ENCODE measurements at places on chromosomes 5 and 9.

GRCh38 chr5:32916648-32917047 is 205.5 kb downstream of the NPR3 start:
- no peak for DNase-seq

DNA sequence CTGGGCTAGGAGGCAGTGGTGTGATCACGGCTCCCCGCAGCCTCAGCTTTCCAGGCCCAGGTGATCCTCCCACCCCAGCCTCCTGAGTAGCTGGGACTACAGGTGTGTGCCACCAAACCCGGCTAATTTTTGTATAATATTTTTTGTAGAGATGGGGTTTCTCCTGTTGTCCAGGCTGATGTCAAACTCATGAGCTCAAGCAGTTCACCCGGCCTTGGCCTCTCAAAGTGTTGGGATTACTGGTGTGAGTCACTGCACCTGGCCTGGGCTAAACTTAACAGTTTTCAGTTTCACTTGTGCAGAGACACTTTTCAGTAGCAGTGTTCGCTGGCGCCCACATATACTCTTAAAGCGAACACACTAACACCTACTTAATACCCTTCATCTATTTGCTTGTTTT is 205.6 kb upstream of the ZNF608 start:
- no peak for DNase-seq

GRCh38 chr5:108345541-108346171 is 36.2 kb downstream of the FBXL17 start:
- no peak for DNase-seq

DNA sequence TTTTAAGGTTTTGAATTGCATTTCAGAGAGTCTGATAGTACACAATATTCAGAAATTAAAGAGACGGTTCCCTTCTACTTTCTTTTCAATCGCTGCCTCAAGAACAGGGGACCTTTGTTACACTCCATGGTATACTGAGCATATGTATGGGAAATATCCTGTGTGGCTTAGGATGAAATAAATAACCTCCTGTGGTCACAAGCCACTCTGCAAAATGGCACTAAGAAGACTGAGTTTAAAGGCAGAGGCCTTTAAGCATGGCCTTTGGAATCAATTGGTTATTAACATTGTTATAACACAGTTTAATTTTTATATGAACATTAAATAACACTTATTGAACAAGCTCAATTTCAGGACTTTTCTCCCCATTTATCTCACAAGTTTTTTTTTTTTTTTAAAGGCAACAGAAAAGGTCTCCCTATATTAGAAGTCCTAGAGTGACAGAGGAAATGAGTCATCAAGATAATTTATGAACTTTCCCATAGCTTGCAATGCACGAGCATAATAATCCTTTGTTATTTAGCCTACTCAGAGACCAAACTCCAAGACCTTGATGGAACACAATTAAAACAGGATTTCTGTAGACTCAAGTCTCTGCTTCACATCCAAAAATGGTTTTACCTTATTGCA is 341.9 kb downstream of the TMEM167A start:
- DNase-seq, result no peak

DNA sequence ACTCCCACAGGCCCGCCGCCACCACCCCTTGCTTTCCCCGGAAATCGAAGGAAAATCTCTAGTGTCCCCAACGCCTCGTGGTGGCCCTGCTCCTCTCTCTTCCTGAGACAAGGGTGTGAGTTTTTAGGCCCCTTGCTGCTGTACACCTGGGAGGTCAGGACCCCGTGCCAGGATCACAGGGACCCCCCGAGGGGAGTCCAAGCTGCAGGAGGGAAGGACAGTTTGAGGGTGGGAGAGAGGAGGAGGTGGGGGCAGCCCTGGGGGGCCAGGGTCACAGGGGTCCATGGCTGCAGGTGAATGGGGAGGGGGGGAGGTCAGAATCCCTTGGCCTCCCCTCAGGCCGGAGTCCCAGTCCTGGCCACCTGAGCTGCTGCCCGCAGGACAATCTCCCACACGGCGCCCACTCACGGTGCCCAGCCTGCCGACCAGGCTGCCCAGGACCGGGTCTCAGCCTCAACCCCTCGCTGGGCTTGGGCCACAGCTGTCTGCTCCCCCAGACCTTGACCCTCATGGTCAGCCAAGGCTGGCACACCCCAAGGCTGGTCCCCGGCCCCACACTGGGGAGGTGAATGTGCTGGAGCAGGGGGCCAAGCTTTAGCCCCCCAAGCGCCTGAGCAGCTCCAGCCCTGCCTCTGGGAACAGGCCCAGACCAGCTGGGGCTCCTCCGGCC is 19.9 kb downstream of the TPPP start:
- DNase-seq, result no peak

DNA sequence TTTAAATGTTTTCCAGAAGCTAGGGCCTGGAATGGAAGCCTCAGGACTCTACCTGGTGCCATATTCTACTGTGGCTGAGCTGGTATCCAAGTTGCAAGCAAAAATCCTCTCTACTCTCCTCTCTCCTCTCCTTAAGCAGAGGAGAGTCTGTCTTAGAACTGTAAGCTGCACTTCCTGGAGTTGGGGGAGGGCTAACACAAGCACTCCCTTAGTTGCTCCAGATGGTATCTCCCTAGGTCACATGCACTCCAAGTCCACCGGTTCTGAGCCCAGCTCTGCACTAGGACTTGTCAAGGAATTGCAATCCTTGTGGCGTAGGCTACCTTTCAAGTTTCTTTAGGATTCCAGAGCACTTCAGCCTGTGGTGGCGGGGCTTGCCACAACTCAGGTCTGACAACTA is 513.9 kb upstream of the RGMB start:
- DNase-seq, result no peak

- DNase-seq, result no peak
Measured at GRCh38 chr5:6849316-6850105, 136.3 kb downstream of the TENT4A start.

DNA sequence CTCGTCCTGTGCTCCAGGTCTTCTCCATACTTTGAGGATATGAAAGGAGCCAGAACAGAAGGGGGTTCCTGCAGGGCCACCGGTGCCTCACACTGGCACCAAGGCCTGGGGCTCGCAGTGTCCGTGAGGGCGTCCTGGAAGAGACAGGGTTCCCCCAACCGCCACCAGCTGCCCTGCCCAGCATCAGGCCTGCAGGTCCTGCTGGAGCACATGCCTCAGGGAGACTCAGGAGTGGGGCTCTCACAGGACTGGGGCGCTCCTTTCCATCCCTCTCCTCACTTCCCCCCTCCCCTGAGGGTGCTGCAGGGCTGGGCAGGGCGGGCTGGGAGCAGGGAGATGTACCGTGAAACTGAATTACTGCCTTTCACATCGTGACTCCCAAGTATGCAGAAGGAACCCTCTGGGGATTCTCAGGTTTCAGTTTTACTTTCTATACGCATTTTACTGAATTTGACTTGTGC is 31.7 kb downstream of the CEP72 start:
- DNase-seq, result no peak

GRCh38 chr5:83810511-83810910 is 89.9 kb upstream of the HAPLN1 start:
- DNase-seq, result no peak

DNA sequence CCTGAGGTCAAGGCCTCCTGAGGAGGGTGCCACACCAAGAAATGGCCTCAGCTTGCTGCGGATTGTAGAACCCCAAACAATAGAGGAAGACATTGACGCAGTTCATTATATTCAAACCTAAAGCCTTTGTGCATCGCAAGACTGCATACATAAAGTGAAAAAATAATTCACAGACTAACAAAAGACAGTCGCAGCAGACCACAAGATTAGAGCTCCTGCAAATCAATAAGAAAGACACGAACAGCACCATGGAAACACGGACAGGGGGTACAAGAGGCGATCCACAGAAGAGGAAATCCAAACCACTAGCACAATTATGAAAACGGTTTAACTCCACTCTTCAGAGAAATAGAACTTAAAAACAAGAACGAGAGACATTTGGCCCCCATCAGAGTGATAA is 10.0 kb upstream of the TCOF1 start:
- no peak for DNase-seq

DNA sequence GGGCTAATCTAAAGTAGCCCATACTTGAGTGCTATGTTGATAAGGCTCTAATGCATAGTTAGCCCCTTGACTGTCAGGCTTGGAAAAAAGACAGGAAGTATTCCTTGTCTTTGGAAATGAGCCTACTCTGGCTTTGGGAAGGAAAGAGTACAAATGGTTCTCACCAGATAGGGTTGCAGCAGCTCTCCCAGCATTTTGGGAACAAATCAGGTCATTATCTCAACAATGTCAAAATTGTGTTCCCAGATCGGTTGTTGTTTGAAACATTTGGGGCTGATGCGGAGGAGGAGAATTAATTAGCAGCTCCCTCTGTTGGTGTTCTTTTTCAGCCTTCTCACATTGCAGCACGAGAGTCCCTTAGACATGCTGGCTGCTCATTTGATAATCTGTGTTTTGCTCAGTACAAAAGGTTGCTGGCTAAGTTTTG is 294.7 kb upstream of the DMRT1 start:
- no peak for DNase-seq

DNA sequence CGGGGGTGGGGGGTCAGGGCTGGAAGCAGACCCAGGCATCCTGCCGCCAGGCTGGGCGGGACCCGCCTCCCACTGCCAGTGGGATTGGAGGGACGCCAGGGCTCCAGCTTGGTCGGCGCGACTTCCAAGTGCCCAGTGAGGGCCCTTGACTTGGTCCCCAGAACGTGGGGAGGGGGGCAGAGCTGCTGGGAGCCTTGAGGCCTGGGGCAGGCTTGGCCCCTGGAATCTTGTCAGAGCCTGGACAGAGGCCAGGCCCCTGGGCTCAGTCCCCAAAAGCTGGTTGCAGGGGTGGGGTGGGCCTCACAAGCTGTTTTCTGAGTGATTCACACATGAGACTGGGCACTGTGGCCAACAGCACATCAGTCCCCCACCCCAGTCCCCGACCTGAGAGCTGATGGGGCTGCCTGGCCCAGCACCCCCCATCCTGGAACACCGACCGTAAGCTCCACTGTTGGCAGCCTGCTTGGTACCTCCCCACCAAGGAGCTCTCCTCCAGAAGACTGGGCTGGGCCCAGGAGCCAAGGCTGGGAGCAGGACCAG is 526 bp downstream of the CLIC3 start:
- no peak for DNase-seq

DNA sequence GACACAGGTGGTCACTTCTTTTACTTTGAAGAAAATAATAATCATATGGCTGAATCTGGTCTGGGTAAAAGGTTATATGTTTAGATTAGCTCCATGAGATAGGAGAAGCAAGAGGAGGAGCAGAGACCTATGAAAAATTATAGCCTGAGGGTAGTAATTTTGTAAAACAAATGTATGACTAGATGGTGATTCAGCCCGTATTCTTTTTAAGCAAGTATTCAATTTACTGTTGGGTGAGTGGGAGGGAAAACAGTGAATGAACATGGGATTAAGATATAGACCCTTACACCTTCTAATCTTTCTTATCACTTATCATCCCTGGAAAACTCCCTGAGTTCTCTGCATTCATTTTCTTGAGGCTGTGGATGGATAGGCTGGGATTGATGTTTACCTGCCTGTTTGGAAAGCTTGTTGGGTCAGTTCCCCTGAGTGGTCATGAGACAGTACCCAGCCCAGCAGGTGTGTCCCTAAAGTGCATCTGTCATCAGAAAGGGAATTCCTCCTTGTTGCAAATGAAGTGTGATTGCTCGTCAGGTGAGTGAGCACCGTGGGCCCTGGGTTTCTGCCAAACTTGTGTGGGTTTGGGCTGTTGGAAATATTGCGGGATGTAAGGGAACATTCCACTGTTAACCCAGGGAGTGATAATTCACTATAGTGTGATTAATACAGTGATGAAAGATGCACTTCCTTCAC is 101.2 kb upstream of the GDNF start:
- DNase-seq, result no peak

DNA sequence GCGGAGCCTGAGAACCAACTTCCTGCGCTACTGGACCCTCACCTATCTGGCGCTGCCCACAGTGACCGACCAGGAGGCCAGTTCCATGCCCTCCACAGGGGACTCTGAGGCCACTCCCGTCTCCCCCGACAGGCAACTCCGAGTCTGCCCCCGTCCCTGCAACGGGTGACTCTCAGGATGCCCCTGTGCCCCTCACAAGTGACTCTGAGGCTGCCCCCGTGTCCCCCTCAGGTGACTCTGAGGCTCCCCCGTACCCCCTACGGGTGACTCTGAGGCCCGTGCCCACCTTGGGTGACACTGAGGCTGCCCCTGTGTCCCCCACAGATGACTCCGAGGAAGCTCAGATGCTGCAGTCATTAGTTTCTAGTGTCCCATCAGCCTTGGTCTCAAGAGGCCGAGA is 25.1 kb downstream of the CEL start:
- no peak for DNase-seq

DNA sequence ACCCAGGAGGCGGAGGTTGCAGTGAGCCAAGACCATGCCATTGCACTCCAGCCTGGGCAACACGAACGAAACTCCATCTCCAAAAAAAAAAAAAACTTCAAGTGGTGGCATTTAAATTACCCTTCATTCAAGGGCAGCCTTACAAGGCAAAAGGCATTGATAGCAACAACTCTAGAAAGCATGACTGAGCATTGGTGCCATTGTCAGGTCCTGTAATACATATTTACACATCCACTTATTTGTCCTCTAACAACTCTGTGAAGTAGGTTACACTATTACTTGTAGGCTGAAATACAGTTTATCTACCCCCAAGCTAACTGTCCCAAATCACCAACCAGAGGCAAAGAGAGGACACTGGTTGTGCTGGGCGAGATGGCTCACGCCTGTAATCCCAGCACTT is 52.7 kb upstream of the LARP1 start:
- no peak for DNase-seq

DNA sequence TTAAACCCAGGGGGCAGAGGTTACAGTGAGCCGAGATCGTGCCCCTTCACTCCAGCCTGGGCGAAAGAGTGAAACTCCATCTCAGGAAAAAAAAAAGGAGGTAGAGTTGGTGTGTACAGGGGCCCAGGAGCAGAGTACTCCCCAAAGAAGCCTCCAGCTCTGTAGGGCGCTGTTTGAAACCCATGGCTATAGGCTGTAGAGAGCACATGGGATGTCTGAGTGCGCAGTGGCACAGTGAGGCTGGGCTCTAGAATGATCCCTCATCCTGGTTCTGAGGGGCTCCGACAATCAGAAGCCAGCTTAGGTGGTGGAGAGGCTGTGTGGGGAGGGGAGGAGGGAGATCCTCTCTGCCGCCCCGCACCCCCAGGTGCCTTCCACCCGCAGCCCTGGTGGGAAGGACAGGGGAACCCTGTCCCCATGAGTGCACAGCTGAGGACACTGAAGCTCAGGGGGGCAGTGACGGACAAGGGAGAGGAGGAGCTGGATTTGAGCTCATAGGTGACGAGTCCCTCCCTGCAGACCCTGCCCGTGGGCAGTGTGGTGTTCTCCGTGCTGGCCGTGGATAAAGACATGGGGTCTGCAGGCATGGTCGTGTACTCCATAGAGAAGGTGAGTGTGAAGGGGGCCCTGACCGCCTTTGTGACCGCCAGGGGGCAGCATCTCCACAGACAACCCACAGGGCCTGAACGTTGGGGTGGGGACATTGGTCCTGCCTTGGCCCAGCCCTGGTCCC is 24.6 kb downstream of the CDHR2 start:
- peak; percentile 84 for DNase-seq

- DNase-seq, result no peak
Measured at GRCh38 chr5:132773114-132773513, 3.9 kb downstream of the SEPTIN8 start.

DNA sequence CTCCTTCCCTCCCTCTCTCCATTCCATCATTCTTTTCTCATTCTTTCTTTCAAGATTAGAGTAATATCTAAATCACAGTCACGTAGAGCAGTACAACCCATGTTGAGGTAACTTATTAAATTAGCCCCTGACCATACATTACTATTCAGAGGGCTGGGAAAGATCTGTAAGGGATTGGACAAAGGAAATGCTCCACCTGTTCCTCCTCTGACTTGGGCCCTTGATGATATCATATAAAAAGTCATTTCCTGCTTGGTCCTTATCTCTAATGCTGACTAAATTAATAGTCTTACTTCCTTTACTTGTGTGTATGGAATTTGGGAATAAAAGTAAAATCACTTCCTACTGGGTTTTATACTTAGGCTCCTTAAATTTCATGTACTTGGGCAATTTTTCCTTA is 40.8 kb downstream of the SNX18 start:
- DNase-seq, result no peak

Measured in stimulated activated CD4-positive, alpha-beta T cell treated with anti-CD3 and anti-CD28 coated beads, Interleukin-1b, Interleukin-23, amount 100 ng/mL, for 1 hour (primary cell).